ENCODE measurements at places on chromosomes 1 and 21.

- DNase-seq = no peak
Measured at GRCh38 chr1:241888232-241888631, 40.2 kb downstream of the EXO1 start.

DNA sequence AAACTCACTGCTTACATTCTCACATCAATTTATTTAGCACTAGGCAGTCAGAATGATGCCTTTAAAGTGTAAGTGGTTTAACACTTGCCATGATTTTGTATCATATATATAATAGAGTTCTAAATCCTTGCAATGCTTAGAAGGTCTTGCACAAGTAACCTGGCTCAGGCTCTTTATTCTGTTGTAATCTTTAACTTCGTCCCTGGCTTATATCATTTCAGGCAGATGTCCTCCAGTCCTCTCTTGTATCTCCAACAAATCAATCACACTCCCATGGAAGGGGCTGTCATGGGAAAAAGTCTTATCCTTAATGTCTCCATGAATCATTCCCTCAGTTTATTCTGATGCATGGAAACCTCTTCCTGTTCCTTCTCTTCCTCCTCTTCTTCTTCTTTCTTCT, 841.6 kb upstream of the B3GALT2 start:
- DNase-seq = no peak

GRCh38 chr1:207992677-207993236, 81.8 kb upstream of the CD34 start:
- DNase-seq = no peak

DNA sequence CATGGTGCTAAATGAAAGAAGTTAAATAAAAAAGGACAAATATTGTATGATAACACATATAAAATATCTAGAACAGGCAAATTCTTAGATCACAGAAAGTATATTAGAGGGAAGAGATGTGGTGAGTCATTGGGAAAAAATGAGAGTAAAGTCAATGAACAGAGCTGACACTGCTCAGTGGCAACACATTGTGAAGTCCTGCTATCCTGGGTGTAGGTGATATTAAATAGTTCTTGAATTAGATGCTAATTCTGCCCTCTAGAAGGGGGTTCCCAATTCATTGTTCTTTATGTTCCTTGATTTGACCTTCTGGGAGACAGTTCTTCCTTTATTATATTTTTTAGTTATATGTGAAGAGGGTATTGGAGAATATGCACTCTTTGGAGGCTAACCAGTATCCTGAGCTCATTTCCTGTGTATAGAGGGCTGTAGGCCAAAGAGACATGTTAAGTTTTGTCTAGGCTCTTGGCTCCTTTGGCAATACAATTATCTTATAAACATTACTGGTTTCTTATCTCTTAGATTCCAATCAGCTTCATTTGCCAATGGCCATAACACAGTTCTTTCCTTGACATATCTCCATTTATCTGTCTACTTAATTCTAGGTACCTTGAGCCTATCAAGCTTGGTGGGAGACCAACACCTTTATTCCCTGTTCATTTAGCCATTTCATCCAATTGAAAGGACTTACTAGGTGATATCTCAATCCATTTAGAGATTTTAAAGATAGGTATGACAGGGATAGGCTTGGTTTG, 6.6 kb upstream of the SLC35A3 start:
- DNase-seq = no peak

DNA sequence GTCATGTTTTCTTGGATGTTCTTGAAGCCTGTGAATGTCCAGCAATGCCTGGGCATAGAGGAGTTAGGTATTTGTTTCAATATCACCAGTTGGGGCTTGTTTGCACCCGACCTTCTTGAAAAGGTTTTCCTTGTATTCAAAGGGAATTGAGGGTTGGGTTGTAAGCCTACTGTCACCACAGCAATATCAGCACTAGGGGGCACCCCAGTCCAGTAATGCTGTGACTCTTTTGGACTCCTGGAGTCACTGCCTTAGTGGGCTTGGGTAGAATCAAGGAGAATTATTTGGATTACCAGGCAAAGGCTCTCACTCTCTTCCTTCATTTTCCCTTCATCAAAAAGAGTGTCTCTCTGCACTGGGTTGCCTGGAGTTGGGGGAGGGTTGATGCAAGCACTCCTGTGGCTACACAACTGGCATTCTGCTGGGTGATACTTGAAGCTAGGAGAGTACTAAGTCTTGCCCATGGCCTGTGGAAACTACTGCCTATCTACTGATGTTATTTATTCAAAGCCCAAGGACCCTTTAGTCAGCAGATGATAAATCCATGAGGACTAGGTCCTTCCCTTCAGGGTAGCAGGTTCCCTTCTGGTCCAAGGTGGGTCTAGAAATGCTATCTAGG, 34.5 kb downstream of the OR10R2 start:
- DNase-seq = no peak
